ENCODE measurements at places on chromosomes 3 and 15. TPM values are rescaled to one million over a fixed set of nuclear protein-coding genes. Genes with fewer than 3 reads are reported as not detected.

GRCh38 chr3:99532246-99532645, 106.1 kb upstream of the COL8A1 start:
- H3K36me3 ChIP-seq: no peaks in the 10 kb centered on the region
- no peak overlapping the region for H3K27ac ChIP-seq
- H3K27me3 ChIP-seq: no peaks in the 10 kb centered on the region
- no peak for DNase-seq
- H3K4me1 ChIP-seq: peaks cover 12% of the 10 kb centered on the region

DNA sequence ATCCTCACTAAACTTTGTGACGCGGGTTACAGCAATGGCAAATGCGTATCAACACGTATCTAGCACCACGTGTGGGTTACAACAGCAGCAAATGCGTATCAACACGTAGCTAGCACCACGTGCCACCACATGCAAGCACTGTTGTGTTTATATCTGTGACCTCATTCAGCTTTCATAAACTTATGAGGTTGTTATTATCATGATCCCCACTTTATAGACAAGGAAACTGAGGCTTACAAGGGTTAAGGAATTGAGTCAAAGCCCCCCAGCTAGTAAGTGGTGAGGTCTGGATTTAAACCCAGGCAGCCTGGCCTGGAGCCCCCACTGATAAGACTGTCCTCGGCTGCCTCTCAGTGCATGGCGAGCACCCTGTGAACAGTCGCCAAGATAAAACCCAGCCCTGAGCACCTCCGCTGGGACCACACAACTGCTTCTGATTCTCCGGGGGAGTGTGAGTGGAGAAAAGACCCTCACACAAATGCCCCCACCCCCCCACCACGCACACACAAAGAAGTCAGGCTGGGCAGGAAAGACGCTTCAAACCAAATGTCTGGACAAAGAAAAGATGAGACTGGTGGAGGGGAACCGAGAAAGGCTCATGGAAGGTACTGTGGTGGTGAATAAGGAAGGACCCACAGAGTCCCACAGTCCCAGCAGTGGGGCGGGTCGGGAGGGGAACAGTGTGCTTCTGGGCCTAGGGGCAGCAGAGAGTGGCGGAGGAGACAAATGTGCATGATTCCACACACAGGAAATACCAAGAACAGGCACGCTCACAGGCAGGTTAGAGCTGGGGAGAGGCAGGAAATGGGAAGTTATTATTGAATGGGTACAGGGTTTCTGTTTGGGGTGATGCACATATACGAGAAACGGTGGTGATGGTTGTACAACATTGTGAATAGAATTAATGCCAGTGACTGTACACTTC, 173.4 kb downstream of the XXYLT1 start:
- H3K27me3 ChIP-seq: peaks cover 3% of the 10 kb centered on the region
- H3K4me1 ChIP-seq: peaks cover 49% of the 10 kb centered on the region
- peak overlapping the region; percentile 20 for H3K27ac ChIP-seq
- H3K4me3 ChIP-seq: no peak overlapping the region

- H3K4me1 ChIP-seq: no peaks in the 10 kb centered on the region
- H3K27me3 ChIP-seq: no peaks in the 10 kb centered on the region
- H3K36me3 ChIP-seq: no peaks in the 10 kb centered on the region
- no peak for DNase-seq
- H3K27ac ChIP-seq: no peak overlapping the region
Measured at GRCh38 chr3:77620009-77620408, 580.1 kb downstream of the ROBO2 start.

- DNase-seq: no peak
- no peaks in the 10 kb centered on the region for H3K27me3 ChIP-seq
- no peak overlapping the region for H3K27ac ChIP-seq
Measured at GRCh38 chr3:20743553-20744321, 557.7 kb upstream of the SGO1 start.

GRCh38 chr15:79023546-79023890, 67.1 kb downstream of the RASGRF1 start:
- H3K36me3 ChIP-seq: no peaks in the 10 kb centered on the region
- peaks cover 5% of the 10 kb centered on the region for H3K27me3 ChIP-seq

DNA sequence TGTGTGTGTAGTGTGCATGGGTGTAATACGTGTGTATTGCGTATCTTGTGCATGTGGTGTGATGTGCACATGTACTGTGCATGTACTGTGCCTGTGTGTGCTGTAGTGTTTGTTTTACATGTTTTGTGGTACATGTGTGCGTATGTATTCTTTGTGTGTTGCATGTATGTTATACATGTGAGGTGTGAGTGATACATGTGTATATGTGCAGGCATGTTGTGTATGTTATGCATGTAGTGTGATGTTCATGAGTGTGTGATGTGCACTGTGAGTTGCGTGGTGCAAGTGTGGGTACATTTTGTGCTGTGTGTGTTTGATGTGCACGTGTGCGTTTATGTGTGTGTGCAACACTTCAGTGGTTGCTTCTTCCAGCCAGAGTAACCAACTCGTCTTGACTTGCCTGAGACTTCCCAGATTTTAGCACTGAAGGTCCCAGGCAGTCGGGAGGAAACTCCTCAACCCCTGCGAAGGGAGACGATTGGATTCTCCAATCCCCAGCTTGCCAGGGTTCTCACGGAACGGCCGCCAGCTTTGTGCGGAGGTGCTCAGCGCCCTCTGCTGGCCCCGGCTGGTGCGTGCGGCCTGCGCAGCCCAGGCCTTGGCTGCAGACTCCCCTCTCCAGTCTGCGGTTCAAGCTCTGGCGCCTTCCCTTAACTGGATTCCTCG, 3.6 kb downstream of the GALNT15 start:
- H3K27ac ChIP-seq: no peak overlapping the region
- H3K27me3 ChIP-seq: peaks cover 39% of the 10 kb centered on the region
- H3K4me1 ChIP-seq: peaks cover 9% of the 10 kb centered on the region
- no peak overlapping the region for H3K4me3 ChIP-seq
- no peaks in the 10 kb centered on the region for H3K36me3 ChIP-seq
- DNase-seq: peak; percentile 88

DNA sequence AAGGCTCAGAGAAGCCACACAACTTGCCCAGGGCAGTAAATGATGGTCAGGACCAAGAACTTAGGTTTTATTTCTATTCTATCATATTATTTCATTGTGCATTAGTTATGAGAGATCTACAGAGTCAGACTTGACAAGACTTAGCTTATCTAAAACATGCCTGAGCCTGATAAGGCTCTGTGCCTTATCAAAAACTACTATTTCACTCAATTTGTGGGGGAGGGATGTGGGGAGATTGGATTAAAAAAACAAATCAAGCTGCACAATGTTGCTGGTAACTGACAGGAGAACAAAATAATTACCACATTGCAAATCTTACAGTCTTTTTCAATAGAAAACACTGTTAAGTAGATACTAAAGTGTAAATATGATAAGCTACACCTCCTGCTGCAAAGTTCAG, 16.0 kb downstream of the HACD2 start:
- peaks cover 16% of the 10 kb centered on the region for H3K36me3 ChIP-seq
- H3K27me3 ChIP-seq: no peaks in the 10 kb centered on the region
- no peak overlapping the region for H3K27ac ChIP-seq
- no peak for DNase-seq
- H3K4me3 ChIP-seq: no peak overlapping the region
- H3K4me1 ChIP-seq: peaks cover 7% of the 10 kb centered on the region

GRCh38 chr3:13509059-13509815, 29.1 kb downstream of the HDAC11 start:
- DNase-seq: no peak
- H3K4me1 ChIP-seq: peaks cover 32% of the 10 kb centered on the region
- H3K27ac ChIP-seq: peak overlapping the region; percentile 50
- no peaks in the 10 kb centered on the region for H3K27me3 ChIP-seq
- H3K36me3 ChIP-seq: no peaks in the 10 kb centered on the region

DNA sequence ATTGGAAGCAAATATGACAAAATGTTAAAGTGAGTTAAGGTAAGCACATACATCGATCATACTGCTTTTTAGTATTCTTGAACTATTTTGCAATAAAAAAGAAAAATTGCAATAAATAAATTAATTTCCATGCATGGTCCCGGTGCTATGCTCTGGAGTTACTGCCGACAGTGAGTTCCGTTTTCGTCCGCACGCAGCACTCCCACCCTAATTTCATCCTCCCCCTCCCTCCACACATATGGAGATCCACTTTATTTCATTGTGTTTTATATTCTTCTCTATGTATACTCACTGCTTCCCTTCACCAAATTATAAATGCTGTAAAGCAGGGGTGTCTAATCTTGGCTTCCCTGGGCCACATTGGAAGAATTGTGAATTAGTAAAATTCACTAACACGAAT, 247.3 kb downstream of the THSD4 start:
- no peak overlapping the region for H3K27ac ChIP-seq
- H3K4me1 ChIP-seq: peaks cover 22% of the 10 kb centered on the region
- no peak for DNase-seq
- peaks cover 5% of the 10 kb centered on the region for H3K27me3 ChIP-seq

- H3K36me3 ChIP-seq: no peaks in the 10 kb centered on the region
- H3K27me3 ChIP-seq: no peaks in the 10 kb centered on the region
- H3K4me3 ChIP-seq: no peak overlapping the region
- H3K4me1 ChIP-seq: peaks cover 13% of the 10 kb centered on the region
- no peak for DNase-seq
Measured at GRCh38 chr15:90306560-90306959, 41.1 kb downstream of the NGRN start.

GRCh38 chr3:132605374-132605792, 8.3 kb downstream of the ACKR4 start:
- H3K27ac ChIP-seq: no peak overlapping the region
- no peak overlapping the region for H3K4me3 ChIP-seq
- peaks cover 25% of the 10 kb centered on the region for H3K36me3 ChIP-seq
- DNase-seq: no peak
- H3K4me1 ChIP-seq: no peaks in the 10 kb centered on the region
- H3K27me3 ChIP-seq: no peaks in the 10 kb centered on the region

DNA sequence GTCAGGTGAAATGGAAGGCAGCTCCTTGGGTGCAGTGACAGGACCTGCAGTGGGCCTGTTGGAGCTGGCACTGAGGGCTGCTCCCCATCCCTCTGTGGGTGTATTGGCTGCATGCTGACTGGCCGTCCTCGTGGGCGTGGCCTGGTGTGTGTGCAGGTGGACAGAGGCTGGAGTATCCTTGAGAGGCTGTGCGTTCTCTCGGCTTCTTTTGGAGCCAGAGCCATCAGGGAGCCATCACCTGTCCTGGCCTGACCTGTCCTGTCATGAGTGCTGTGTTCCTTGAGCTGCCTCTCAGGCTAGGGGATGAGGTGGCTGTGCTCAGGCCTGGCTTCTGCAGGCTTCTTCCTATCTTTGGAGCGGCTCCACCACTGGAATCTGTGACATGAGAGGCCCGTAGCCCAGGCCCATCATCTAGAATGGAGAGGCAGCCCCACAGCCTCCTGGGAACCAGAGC, 61.5 kb downstream of the APBA2 start:
- no peaks in the 10 kb centered on the region for H3K27me3 ChIP-seq
- peaks cover 8% of the 10 kb centered on the region for H3K4me1 ChIP-seq
- peaks cover 8% of the 10 kb centered on the region for H3K36me3 ChIP-seq

DNA sequence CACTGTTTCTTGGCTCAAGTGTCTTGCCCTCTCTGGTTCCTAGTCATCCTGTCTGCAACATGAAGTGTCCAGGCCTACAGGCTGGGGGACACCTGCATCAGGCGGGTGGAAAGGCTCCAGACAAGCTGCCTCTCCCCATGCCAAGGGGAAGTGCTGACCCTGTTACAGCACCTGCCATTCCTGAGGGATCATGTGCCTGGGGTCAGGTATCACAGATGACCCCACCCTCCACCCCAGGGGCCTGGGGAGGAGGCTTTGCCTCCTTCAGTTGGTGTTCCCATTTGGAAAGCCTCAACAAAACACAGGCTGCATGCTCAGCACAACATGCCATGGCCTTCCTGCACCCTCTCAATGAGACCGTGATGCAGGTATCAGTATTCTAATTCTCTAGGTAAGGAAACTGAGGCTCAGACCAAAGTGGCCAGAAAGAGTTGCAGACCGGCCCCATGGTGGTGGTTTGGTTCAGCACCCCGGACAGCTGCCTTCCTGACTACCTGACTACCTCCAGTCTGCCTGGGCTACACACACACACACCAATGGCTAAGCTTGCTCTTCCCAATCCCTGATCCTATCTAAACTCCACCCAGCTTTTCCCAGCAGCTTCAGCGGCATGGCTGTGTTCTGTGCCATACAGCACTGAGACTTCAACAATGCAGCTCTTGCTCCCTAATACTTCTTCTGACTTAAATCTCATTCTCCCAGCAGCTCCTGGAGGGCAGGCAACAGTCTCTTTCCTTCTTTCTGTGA, 69.7 kb upstream of the LINGO1 start:
- H3K27ac ChIP-seq: no peak overlapping the region
- peaks cover 13% of the 10 kb centered on the region for H3K27me3 ChIP-seq
- no peaks in the 10 kb centered on the region for H3K36me3 ChIP-seq
- H3K4me3 ChIP-seq: no peak overlapping the region

DNA sequence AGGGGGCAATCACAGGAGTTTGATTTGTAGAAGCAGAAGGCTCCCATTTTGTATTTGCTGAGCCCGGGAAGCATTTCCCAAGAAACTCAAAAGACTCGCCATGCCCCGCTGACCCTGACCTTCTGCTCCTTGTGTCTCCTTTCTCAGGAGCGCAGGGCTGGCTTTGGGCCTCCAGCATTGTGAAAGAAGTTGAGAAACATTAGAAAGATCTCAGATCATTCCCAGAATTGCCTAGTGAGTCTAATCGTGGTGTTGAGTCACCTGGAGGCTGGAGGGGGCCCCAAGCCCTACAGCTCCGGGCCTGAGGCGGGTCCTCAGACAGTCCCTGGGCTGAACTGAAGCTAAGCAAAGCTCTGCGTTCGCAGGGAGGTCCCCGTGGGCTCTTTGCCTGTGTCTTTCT, 10.9 kb upstream of the PIGZ start:
- no peak overlapping the region for H3K27ac ChIP-seq
- peaks cover 7% of the 10 kb centered on the region for H3K4me1 ChIP-seq
- DNase-seq: no peak
- H3K27me3 ChIP-seq: peaks cover 26% of the 10 kb centered on the region
- no peak overlapping the region for H3K4me3 ChIP-seq

DNA sequence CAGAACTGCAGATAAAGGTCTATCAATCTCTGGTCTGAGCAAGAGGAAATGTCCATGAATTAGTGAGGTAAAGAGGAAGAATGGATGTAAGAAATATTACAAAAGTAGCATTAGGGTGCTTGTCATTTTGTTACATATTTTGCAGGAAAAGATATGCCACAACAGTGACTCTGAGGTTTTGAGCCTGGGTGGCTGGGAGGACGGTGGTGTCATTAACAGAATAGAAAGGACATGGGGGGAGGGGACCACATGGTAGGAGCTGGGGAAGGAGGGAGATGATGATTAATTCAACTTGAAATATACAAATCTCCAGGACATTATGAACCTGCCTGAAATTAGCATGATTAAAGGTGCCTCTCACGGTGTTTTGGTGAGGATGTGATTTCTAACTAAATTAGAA, 245.5 kb upstream of the MDFIC2 start:
- no peaks in the 10 kb centered on the region for H3K4me1 ChIP-seq
- H3K36me3 ChIP-seq: no peaks in the 10 kb centered on the region
- no peak overlapping the region for H3K4me3 ChIP-seq
- no peak for DNase-seq
- H3K27ac ChIP-seq: no peak overlapping the region

Gene FBXL2
- 21.6 TPM for total RNA-seq

Gene RTP4
- total RNA-seq: 2.8 TPM

Gene SLC6A6
- 30.3 TPM for total RNA-seq

Gene LDHAL6B
- not detected for total RNA-seq

Gene RGMA
- total RNA-seq: 37.0 TPM

All from type B pancreatic cell (in vitro differentiated cells).